ENCODE measurements at places on chromosomes 1 and 21.

- no peak for ATAC-seq
Measured at GRCh38 chr1:53507116-53507820, 48.1 kb downstream of the DMRTB1 start.

DNA sequence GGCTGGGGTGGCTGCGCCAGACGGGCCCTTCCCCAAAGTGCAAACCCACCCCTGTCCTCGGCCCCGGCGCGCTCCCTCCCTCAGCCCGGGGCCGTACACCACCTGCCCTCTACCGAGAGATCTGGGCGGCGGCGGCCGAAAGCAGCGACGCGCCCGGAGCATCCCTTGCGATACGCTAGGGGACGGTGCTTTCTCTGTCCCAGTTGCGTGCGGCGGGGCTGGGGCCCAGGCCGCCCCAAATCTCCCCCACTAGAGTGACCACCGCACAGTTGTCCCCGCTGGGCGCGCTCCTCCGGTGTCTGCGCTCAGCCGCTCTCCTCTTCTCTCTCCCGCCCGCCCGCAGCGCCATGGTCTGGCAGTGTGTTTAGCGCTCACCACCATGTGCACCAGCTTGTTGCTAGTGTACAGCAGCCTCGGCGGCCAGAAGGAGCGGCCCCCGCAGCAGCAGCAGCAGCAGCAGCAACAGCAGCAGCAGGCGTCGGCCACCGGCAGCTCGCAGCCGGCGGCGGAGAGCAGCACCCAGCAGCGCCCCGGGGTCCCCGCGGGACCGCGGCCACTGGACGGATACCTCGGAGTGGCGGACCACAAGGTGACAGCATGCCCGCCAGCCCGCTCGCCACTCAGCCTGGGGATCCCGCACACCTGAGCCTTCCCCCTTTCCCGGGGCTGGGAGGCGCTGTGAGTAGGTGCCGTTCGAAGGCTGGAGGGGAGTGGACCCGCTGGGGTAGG lies 1.0 kb downstream of the ST6GALNAC5 start:
- peak; percentile 83 for ATAC-seq

GRCh38 chr1:98988904-98989555 lies 15.6 kb downstream of the PLPPR5 start:
- no peak for ATAC-seq

GRCh38 chr1:219331424-219331823 lies 157.7 kb downstream of the LYPLAL1 start:
- ATAC-seq: no peak

- no peak for ATAC-seq
Measured at GRCh38 chr1:11414926-11415538, 63.9 kb upstream of the DISP3 start.

GRCh38 chr1:84253036-84253435 lies 48.5 kb upstream of the SAMD13 start:
- peak; percentile 18 for ATAC-seq
